ENCODE measurements at places on chromosomes 4 and X. TPM values are rescaled to one million over a fixed set of nuclear protein-coding genes. Genes with fewer than 3 reads are reported as not detected.

Gene FAM13A
- polyA plus RNA-seq = 0.67 TPM

Gene SNX12
- polyA plus RNA-seq = 39.8 TPM

GRCh38 chr4:121370729-121371325 lies 10.0 kb downstream of the QRFPR start:
- DNase-seq = peak; percentile 26
- H3K27ac ChIP-seq = no peak overlapping the region
- H3K4me1 ChIP-seq = no peaks in the 10 kb centered on the region
- no peaks in the 10 kb centered on the region for H3K36me3 ChIP-seq

DNA sequence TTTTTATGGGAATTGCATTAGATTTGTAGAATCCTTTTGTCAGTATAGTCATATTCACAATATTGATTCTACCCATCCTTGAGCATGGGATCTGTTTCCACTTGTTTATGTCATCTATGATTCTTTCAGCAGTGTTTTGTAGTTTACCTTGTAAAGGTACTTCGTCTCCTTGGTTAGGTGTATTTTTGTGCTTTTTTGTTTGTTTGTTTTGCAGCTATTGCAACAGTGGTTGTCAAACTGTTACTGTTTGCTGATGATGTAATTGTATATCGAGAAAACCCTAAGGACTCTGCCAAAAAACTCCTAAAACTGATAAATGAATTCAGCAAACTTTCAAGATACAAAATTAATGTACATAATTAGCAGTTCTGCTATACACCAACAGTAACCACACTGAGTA lies 127.9 kb upstream of the AR start:
- no peak overlapping the region for H3K4me3 ChIP-seq
- H3K36me3 ChIP-seq = no peaks in the 10 kb centered on the region
- H3K27ac ChIP-seq = no peak overlapping the region
- no peak for DNase-seq
- no peaks in the 10 kb centered on the region for H3K27me3 ChIP-seq

Gene USP17L19
- not detected for polyA plus RNA-seq

DNA sequence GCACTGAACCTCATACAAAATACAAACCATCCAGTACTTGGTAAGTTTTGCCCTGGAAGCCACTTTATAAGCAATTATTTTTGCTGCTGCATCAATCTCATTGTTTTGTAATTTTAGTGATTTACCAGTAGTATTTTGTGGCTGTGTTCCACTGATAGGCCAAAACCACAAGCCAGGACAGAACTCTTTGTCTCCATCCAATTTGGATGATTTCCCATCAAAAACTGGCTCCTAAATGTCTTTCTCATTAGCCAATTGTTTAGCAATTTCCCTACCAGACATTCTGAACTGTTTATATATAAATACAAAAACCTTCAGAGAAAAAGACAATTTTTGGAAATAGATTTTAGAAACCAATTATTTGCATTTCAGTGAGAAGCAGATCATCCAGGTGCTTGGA lies 4.4 kb downstream of the GSPT2 start:
- DNase-seq = no peak
- no peaks in the 10 kb centered on the region for H3K4me1 ChIP-seq
- H3K36me3 ChIP-seq = no peaks in the 10 kb centered on the region
- no peak overlapping the region for H3K27ac ChIP-seq
- H3K27me3 ChIP-seq = no peaks in the 10 kb centered on the region
- no peak overlapping the region for H3K4me3 ChIP-seq

Gene WDR17
- polyA plus RNA-seq = 1.1 TPM

GRCh38 chr4:144547678-144548298 lies 98.2 kb upstream of the HHIP start:
- H3K27me3 ChIP-seq = no peaks in the 10 kb centered on the region
- DNase-seq = no peak
- no peaks in the 10 kb centered on the region for H3K36me3 ChIP-seq
- no peaks in the 10 kb centered on the region for H3K4me1 ChIP-seq

- H3K4me1 ChIP-seq = no peaks in the 10 kb centered on the region
- no peak overlapping the region for H3K27ac ChIP-seq
- H3K27me3 ChIP-seq = no peaks in the 10 kb centered on the region
- no peak overlapping the region for H3K4me3 ChIP-seq
- DNase-seq = no peak
These were observed 49.9 kb upstream of the NFKB1 start for GRCh38 chr4:102451266-102451665.

GRCh38 chrX:1378306-1378759 lies 13.6 kb downstream of the SLC25A6 start:
- H3K27me3 ChIP-seq = peaks cover 6% of the 10 kb centered on the region
- H3K4me3 ChIP-seq = no peak overlapping the region
- peaks cover 3% of the 10 kb centered on the region for H3K4me1 ChIP-seq
- DNase-seq = peak; percentile 39
- no peaks in the 10 kb centered on the region for H3K36me3 ChIP-seq

GRCh38 chr4:143773998-143774895 lies 73.8 kb upstream of the FREM3 start:
- H3K27me3 ChIP-seq = no peaks in the 10 kb centered on the region
- DNase-seq = peak; percentile 21
- no peaks in the 10 kb centered on the region for H3K36me3 ChIP-seq
- no peak overlapping the region for H3K4me3 ChIP-seq
